ENCODE measurements at places on chromosomes 2 and 18.

- no peak for DNase-seq
Measured at GRCh38 chr2:227163485-227163997, 464 bp downstream of the COL4A4 start.

- DNase-seq, result no peak
Measured at GRCh38 chr2:1546901-1547300, 133.6 kb downstream of the TPO start.

GRCh38 chr2:224009605-224010315, 29.3 kb downstream of the SERPINE2 start:
- no peak for DNase-seq

GRCh38 chr2:96509847-96510230, 4.7 kb upstream of the NEURL3 start:
- no peak for DNase-seq

DNA sequence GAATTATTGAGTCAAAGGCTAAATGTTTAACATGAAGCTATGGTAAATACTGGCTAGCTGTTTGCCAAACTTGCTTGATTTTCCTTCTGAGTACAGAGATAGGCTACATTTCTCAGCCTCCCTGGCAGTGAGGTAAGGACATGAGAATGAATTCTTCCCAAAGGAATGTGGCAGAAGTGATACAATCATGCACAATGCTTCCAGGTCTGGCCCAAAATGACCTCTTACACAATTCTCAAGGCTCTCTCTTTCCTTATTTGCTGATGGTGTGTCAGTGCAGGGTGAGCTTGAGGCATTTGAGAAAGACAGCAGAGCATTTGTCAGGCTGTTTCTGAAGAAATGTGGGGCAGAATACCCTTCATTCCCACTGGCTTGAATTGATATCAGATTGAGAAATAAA, 95.6 kb upstream of the NABP1 start:
- DNase-seq, result no peak

DNA sequence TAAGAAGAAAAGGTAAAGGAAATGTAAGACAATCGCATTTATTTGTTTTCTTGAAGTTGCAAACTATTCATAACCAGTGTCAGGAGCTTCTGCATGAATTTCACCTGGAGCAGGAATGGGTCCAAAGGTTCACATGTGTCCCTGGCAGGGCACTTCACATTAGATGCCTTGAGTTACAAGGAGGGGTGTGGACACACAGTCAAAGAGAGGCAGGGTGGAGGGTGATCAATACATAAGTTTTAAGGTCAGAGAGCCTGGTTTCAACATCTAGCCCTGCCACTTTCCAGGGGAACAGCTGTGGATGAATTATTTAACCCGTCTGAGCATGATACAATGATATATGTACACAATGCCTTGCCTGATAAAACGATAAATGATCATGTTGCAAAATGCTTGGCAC, 321.4 kb downstream of the CYP26B1 start:
- DNase-seq, result no peak

- no peak for DNase-seq
Measured at GRCh38 chr2:1692342-1692741, 52.0 kb downstream of the PXDN start.

GRCh38 chr2:197276156-197276555, 34.4 kb downstream of the ANKRD44 start:
- DNase-seq, result no peak

DNA sequence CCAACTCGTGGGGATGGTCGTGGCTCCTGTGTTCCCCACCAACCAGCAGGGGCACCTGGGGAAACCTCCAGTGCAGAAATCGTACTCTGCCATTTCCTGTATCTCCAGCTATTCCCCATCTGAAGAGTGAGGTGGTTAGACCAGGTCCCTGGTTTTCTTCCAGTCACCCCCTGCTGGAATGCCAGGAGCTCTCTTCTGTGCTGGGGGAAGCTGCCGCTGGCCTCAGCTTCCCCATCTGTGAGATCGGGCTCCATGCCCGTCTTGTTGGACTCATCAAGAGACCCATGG, 119.7 kb downstream of the INHBB start:
- no peak for DNase-seq

DNA sequence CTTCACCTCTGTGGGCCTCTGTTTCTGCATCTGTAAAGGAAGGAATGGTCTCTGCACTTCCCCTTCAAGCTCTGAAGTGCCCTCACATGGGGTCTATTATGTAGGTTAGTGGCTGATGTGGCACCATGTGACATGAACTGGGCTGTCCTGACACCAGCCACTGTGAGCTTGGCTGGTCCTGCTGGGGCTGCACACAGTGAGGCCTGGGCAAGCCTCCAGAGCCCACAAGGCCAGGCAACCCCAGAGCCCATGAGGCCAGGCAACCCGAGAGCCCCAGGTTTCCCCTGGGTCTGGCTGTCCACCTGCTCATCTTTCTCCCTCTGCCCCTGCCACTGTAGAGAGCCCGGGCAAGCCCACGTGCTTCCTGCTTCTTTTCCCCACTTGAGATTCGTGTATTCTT, 150.1 kb upstream of the SMAD2 start:
- DNase-seq, result no peak

GRCh38 chr18:47283476-47283875, 32.0 kb upstream of the SKOR2 start:
- DNase-seq, result no peak

GRCh38 chr2:192246297-192246696, 51.6 kb upstream of the TMEFF2 start:
- DNase-seq, result no peak

DNA sequence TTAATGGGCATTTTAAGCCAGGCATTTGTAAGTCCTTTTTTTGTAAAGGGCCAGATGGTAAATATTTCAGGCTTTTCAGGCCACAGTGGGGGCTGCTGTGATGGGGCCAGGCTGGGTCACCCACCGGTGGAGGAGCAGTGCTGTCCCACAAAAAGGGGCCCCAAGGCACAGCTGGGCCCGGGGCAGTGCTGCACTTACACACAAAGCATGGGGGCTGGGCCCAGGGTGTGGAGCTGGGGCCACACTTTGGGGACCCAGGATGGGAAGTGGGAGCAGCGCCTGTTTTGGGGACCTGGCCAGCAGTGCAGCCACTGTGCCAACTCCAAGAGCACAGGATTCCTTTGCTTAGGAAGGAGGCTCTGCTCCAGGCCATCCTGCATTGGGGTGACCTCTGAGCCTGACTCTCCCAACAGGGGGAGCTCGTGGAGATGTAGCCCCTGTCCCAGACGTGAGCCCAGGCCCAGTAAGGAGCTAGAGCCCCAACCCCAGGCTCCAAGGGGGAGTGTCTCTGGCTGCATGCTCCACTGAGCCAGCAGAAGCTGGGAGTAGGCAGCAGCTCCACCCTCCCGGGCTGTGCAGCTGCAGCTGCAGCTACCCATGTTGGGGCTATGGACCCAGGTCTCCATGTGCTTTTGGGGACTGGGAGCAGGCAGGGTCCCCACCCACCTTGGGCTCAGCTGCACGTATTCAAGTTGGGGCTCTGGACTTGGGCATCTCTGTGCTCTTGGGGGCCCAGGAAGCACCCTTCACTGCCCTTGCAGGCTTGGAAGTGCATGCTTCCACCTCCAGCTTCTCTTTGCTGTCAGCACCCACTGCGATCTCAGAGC, 1036.5 kb upstream of the CNTNAP5 start:
- no peak for DNase-seq

- no peak for DNase-seq
Measured at GRCh38 chr2:171083451-171083850, 77.2 kb downstream of the TLK1 start.

GRCh38 chr2:132824716-132825115, 154.7 kb upstream of the LYPD1 start:
- DNase-seq, result no peak

DNA sequence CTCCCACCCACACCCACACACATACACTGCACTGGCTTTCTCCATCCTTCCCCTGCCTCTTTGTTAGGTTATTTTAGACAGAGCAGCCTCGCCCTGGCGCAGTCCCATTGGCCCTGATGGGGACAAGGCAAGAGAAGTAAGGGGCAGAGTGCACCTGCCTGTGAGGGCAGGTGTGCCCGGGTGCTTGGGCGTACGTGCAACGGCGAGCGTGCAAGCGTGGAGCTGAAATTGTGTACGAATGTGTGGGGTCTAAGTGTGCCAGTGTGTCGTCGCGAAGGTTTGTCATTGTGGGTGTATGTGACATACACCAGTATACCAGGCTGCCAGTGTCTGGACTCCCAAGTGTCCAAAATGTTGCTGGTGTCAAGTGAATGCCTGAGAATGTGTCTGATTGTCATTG, 544 bp downstream of the LRATD1 start:
- no peak for DNase-seq

DNA sequence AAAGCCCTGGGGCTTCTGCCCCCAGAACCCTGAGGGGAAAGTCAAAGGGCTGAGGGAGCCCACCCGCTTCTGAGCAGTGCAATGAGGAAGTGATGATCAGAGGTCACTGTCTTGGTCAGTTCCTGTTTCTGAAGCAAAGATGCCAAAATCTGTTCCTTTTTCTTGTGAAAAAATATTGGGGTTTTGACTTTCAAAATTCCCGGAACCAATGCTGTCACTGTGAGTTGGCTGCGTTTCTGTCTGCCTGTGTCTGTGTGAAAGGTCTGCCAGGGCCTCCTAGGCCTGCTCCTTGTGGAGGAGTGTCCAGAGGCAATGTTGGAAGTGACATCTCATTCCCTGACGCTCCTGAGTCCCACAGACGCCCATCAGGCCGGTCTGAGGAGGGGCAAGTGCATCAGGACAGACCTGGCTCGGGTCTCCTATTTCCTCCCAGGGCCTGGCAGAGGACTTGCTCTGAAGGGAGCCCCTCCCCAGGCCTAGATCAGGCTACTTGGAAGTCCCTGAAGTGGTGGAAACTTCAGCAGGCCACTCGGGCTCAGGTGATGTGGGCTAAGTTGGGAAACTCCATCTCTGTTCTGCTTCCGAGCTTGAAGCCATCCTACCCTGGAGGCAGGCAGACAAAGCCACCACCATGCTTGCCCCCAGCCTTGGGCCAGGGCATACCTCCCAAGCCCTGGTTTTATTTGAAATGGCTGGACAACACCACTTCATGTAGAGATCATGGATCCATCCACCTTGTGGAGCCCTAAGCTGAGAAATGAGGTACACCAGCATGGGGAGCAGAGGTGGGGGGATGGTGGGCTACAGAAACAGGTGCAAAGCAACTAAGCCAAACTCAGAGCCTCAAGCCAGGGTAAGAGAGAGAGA, 51.0 kb downstream of the PKDCC start:
- peak; percentile 51 for DNase-seq

DNA sequence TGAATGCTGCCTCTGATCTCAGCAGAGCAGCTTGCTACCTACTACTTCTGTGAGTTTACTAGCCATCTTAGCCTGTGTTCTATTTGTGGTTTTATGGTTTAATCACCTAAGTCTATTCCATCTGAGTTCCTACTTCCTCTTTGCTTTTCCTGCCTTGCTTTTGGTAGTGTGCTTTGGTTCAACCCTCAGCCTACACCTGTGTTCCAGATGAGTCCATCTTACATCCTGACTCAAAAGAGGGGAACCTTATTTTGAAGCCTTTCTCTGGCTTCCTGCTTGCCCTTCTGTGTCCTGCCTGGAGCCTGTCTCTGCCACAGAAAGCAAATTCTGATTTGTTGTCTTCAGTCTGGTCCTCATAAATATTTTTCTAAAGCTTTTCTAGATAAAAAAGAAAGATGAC, 530.3 kb upstream of the MEX3C start:
- DNase-seq, result no peak

DNA sequence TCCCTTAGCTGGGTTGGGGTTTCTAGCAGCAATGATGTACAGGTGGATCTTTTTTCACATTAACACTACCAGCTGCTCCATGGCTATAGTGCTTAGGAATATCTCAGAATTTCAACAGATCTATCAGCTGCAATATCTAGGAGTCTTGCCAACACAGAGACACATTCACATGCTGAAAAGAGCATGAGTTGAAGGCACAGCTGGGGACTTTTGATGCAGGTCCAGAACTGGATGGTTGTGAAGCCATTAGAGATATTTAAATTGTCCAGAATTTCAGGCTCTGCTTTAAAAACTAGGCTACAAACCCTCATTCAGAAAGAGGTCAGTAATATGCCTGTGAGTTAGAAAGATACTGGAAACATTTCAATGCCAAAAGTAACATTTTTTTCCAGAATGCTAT, 122.2 kb upstream of the CCDC195 start:
- no peak for DNase-seq

- DNase-seq, result no peak
Measured at GRCh38 chr2:139885921-139886498, 1105.8 kb upstream of the NXPH2 start.

DNA sequence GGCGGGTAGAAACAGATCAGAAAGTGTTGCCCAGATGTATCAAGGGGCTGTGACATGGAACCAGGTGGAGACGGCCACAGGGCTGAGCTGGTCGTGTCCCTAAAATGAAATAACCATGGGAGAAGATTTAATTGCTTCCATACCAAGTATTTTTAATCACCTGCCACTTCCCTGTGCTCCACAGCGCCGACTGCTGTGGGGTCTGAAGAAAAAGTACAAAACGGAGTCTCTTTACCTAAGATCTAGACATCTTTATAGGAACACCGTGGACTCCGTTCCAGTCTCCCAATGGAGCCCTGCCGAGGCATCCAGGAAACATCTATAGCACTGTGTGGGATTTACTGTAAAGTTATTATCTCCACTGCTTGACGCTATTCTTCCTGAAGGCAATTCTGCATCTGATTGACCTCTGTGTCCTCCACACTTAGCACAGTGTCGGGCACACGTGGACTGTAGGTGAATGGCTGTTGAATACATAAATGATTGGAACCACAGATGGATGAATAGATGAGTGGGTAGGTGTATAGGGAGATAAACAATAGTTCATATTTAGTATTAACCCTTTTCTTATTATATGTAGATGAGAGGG, 21.6 kb upstream of the GYPC start:
- DNase-seq, result peak; percentile 43

- no peak for DNase-seq
Measured at GRCh38 chr18:77323640-77324299, 74.1 kb downstream of the GALR1 start.

DNA sequence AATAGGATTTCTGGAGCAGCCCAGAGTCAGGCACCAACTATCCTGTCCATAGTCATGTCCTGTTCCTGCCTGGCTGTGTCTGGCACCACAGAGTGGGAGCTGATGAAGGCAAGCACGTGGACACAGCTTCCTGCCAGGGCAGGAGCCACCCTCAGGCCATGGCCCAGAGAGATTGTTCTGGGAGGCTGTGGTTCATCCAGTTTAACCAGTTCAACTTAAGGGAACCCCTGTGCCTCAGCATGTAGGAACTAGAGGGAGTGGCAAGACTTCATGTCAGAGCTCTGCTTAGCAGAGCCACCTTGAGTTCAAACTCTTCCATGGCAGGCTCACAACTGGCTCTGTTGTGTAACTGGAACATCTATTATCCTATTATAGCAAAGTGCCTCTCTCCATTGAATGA, 73.2 kb upstream of the NCKAP5 start:
- DNase-seq, result no peak

- DNase-seq, result no peak
Measured at GRCh38 chr2:62102402-62102920, 93.5 kb upstream of the B3GNT2 start.

GRCh38 chr2:241142593-241142992, 6.7 kb downstream of the PASK start:
- no peak for DNase-seq

DNA sequence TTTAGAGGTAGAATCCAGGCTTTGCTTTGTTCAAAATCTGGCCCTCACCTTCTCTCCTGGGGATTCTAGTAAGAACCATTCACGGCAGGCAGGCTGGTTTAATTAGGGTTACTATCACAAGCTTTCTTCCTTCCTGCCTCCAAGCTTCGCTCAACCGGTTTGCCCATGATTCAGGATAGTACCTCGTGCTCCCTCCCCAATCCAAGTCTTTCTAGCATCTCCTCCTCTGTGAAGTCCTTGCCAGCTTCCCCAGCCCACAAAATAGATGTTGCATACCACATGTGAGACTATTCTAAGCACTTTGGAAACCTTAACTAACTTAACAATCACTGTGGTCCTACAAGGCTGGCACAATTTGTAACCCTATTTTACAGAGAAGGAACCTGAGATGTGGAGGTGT, 135.1 kb downstream of the SOCS6 start:
- DNase-seq, result no peak
